NCI-H748 treated with DMSO at 0.1 percent for 48 hours (cell line): ENCODE measurements at places on chromosomes 3 and 15.

GRCh38 chr15:101159096-101159935 lies 92.5 kb downstream of the CHSY1 start:
- DNase-seq: no peak

DNA sequence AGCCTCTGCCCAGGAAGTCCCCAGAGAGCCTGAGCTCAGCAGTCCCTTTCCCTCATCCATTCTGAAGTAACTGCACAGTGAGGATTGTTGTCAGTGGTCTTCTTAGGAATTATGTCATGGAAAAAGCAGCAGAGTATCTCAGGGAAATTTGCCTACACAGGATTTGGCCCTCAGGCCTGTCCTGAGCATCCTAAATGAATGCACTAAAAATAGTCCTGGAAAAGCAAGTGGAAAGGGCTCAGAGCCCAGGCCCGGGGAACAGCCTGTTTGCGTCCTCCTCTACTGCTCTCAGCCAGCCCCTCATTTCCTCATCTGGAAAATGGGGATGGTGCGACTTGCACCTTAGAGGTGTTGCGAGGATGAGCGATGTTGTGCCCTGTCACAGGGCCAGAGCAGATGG lies 21.6 kb downstream of the LYSMD4 start:
- no peak for DNase-seq

- DNase-seq: no peak
Observed at GRCh38 chr3:171213178-171213577, 186.7 kb upstream of the SLC2A2 start.

DNA sequence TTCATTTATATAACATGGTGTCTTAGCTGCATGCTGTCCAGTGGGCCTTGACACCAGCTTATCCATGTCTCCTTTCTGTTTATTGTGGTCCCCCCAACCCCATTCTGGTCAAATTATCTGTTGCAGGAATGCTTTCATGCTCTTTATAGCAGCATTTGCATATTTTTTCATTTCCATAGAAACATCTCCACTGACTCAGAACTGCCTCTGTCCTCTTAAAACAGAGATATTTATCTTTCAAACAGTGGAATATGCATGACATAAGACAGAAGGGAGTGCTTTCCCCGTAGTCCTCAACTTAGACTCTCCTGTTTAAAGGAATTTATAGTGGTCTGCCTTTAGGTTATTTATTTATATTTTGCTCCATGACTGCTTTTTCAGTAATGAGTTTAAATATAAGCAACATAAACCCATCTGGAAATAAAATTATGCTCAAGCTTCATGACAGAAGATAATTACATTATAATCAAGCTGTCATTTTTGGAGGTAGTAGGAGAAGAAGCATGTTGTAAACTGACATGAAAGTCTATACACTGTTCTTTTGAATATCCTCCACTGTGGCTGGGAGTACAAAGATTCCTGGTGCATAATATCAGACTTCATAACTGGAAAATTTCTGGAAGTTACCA lies 179.5 kb upstream of the CD96 start:
- DNase-seq: no peak

DNA sequence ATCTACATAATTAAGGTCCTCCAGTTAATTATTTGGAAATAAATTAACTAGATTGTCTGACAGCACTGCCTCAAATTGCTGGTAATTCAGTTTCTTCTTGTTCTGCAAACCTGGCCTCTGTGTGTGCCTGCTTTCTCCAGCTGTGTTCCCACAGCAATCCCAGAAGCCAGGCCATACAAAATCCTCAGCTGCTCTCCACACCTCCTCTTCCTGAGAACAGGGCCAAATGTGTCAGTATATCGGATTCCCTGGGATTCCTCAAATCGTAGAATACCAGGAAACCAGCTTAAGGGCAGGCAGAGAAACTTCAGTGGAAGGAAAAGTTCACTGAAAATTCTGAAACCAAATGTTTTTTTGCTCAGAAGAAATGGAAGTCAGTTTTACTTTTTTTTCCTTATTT lies 261.4 kb downstream of the ZMAT3 start:
- no peak for DNase-seq

DNA sequence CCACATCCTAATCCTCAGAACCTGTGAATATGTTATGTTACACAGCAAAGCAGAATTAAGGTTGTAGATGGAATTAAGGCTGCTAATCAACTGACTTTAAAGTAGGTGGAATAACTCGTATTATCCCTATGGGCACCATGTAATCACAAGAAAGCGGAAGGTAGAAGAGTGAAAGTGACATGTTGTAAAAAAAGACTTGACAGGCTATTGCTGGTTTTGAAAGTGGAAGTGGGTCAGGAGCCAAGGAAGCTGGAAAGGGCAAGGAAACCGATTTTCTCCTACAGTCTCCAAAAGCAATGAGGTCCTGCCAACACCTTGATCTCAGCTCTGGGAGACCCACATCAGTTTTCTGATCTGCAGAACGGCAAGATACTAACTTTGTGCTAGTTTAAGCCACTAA lies 6.6 kb downstream of the TP63 start:
- DNase-seq: no peak

DNA sequence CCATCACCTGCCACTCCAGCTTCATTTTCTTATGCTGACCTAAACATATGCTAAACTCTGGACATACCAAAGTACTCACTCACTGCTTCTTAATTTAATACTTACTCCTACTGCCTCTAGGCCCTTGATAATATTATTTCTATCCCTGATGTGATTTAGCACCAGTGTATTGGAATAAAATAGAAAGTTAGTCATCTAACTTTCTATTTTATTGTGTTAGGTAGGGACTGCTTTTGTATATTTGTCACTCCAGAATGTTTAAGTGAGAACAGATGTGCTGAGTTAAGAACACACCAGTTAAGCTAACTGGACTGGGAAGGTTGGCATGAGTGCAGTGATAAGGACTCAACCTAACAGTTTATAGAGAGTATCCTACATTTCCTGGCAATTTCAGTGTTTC lies 6.5 kb upstream of the CLDN16 start:
- DNase-seq: no peak

GRCh38 chr3:36733162-36733696 lies 31.1 kb downstream of the DCLK3 start:
- no peak for DNase-seq

DNA sequence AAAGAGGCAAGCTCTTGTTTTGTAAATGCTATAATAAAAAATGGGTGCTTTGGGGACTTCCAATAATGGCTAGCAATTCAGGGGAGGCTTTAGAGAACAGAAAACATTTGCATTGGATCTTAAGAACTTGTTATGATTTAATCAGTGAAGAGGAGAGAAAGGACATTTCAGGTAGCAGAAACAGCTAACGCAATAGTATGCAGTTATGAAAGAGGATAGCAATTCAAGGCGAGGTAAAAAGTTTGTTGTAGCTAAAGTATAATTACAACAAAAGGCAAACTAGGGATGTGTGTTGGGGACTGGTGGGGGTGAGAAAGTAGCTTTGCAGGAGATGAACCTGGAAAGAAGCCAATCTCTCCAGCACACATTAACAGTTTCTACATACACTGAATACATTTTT lies 558.7 kb upstream of the SEMA6D start:
- no peak for DNase-seq

GRCh38 chr3:187929112-187929816 lies 184.0 kb upstream of the BCL6 start:
- no peak for DNase-seq

DNA sequence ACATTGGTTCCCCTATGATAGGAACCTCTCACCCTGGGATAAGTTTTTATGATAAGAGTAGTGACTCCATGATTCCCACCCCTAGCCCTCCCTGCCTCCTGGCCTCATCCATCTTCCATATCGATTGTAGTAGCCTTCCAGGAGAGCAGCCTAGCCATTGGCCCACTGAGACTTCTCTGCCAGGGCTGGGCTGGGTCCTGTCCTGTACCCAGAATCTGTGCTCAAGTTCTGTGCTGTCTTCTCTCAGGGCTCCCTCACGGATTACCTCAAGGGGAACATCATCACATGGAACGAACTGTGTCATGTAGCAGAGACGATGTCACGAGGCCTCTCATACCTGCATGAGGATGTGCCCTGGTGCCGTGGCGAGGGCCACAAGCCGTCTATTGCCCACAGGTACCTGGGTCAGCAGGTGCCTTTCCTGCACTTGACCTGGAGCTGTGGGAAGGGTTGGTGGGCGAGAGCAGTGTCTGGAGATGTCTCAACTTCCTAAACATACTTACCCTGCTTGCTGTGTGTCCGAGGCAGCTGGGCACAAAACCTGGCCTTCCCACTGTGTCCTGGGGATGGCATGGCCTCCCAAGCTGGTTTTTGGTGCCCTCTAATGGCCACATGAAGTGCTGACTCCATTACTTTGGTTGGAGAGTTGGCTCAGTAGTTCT lies 16.6 kb upstream of the EXOG start:
- peak; percentile 2 for DNase-seq

- DNase-seq: no peak
Observed at GRCh38 chr3:48845170-48845569, 2.5 kb downstream of the PRKAR2A start.

DNA sequence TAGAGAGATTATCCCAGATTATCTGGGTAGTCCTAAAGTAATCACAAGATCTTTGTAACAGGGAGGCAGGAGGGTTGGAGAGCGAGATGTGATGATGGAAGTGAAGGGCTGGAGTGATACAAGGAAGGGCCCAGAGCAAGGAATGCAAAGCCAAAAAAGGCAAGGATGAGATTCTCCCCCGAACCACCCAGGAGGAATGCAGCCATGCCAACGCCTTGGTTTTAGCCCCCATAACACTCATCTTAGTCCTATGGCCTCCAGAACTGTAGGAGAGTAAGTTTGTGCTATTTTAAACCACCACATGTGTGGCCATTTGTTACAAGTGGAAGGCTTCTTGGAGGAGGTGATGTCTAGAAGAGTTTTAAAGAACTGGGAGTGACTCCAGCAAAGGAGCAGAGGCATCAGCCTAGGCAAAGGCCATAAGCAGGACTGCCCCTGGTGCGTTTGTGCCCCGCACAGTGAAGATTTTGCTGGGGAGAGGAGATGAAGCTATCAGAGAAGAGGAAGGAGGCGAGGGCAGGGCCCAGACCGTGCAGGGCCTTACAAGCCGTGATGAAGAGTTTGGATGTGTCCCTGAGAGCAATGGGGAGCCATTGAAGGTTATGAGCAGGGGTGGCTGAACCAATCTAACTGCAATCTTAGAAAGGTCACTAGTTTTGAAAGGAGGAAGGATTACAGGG lies 25.3 kb upstream of the CORO2B start:
- DNase-seq: no peak

DNA sequence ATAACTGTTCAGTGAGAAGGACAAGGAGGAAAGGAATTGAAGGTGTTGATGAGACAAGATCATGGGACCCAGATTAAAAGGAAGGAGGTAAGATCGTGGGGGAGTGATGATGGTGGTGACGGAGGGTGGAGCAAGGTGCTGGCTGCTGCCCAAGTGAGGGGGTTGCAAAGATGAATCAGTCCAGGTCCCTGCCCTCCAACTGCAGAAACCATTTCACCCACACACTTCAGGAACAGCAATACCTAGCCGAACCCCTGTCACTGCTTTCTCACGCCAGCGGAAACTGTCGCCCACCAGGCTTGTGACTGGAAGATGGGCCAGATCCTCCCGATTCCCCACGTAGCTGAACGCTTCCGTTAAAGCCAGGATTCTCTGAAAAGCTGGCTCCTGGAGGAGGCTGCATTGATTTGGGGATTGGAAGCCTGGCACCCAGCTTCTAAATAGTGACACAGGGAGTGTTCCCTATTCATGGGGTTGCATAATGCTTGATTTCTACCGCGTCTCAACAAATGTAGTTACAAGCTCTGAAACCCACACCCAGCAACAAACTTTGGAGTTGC lies 3.2 kb upstream of the LSG1 start:
- DNase-seq: no peak

DNA sequence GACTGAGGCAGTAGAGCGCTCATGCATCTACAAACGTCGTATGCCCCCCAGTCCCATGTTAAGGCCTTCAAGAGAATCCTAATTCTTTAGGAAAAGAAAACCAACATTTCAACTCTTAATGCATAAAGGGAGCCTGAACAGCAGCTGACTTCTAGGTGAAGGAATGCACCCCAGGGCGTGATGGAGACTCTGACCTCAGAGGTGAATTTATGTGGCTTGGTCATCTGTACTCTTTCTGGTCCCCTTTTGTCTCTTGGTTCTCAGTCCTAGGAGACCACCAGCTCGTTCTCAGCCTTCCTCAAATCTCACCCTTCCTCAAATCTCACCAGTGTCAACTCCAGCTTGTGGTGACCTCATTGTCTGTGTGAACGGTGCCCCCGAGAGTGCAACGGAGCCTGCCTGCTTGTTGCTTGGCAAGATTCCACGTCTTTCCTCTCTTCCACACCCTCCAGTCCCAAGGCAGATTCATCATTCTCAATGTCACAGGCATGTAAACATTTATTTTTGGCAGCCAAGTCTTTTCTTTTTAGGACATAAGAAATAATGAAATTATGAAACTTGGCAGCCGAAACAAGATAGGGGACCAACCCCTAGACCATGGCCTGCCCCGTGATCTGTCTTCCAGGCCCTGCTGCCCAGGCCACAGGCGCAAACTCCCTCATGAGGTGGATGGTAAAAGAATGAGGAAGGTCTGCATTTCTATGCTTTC lies 166.2 kb downstream of the ADAMTS17 start:
- DNase-seq: no peak

DNA sequence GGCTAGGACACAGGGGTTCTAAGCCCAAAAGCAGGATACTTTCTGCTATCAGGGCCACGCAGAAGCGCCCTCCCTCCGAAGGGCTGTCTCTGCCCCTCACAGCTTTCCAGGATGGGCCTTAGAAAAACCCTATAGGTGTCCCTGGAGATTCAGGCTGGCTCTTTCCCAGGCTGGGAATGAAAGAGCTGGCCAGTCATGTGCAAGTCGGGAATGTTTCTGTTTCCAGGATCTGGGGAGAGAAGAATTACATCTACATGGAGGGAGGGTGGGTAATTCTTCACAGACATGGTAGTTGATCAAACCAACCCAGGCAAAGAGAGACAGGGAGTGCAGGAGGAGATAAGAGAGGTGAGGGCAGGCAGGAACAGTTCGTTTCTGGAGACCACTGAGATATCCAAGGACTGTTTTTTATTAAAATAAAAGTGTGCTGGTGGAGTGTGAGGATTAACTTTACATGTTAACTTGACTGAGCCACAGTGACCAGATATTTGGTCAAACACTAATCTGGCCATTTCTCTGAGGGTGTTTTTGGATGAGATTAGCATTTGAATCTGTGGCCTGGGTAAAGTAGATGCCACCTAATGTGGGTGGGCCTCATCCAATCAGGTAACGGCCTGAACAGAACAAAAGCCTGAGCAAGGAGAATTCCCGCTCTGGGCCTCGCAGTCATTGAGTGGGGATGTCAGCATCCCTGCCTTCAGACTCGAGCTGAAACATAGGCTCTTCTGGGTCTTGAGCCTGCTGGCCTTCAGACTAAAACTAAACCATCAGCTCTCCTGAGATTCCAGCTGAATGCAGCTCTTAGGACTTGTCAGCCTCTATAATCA lies 15.3 kb downstream of the NUP210 start:
- DNase-seq: no peak

GRCh38 chr3:87161013-87161412 lies 66.1 kb upstream of the CHMP2B start:
- no peak for DNase-seq

- DNase-seq: no peak
Observed at GRCh38 chr3:42491881-42492507, 10.4 kb upstream of the VIPR1 start.
